Stimulated activated CD8-positive, alpha-beta memory T cell treated with anti-CD3 and anti-CD28 coated beads, Interleukin-7, amount 100 ng/mL, for 4 hours (primary cell): ENCODE measurements at places on chromosomes 5 and 9.

DNA sequence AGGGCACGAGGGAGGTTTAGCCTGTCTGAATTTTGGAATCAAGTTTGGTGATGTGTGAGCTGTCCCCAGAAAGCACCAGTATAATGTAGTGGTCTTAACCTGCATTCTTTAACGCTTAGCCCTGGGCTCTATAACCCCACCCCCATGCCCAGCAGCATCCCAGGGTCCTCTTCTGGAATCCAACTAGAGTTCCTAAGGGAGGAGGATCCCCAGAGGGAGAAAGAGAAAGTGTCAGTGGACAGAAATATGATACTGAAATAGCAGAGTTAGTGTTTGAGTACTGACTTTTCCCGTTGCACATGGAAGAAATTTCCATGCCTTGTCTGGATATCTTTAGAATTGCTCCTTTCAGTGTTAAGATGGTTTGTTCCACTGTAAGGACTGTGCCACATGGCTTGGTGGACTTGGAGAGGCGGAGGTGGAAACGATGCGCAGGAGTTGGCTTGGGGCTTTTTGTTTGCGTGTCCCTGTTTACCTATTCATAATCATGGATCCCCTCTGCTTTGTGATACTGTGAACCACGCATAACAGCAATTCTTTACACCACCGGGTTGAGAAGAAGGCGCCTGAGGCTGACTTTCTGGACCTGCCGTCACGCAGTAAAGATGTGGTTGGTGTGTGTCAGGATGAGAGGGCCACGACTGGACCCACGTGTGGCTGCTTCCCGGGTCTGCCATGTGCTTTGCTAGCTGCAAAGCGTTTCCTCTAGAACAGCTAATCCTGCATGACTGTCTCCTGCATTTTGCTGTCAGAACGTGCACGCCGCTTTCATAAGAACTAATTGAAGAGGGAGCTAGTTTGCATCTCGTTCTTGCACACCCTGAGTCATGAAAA is 142.3 kb downstream of the SMARCA2 start:
- DNase-seq, result peak; percentile 2

GRCh38 chr5:142215915-142216681 is 107.5 kb downstream of the NDFIP1 start:
- no peak for DNase-seq

- DNase-seq, result no peak
These were observed 18.3 kb upstream of the TNFSF15 start for GRCh38 chr9:114824110-114824509.

GRCh38 chr5:59863777-59864176 is 29.7 kb downstream of the PDE4D start:
- DNase-seq, result no peak

DNA sequence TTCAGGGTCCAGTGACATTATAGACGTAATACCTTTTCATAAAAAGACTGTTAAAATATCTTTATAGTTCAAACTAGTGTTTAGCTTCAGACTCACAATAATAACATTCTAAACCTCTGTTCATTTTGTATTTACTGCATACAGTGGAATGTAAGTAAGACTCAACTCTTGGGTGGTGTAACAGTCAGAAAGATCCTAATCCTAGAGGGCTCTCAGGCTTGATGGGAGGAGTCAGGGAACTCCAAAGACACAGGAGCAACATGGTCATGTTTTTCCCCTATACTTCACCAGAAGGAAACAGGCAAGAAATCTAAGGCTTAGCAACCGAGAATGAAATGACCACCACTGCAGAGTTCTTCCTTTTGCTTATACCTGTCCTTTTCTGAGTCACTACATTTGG is 82.6 kb downstream of the MRPS27 start:
- no peak for DNase-seq
